Tibial nerve (tissue), 4 donors: ENCODE measurements at places on chromosomes 3 and 15. TPM values are rescaled to one million over a fixed set of nuclear protein-coding genes. Genes with fewer than 3 reads are reported as not detected.

Gene ZBED2
- not detected for total RNA-seq

Gene TMIE
- total RNA-seq: 0.21 TPM

DNA sequence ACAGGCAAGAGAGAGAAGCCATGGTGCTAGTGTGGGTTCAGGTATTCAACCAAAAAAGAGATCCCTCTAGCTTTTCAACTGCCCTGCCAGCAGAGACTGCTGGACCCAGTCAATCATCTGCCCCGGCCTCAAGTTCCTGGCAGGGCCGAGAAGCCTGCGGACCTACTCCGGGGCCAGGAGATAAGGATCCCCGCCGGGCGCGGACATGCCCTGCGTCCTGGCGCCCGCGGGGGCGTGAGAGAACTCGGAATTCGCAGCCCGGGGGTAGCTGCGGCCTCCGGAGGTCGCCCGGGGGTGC, 821 bp upstream of the MAGI1 start:
- DNase-seq: no peak
- peak overlapping the region; percentile 70 for H3K4me3 ChIP-seq

- no peak for DNase-seq
- peaks cover 13% of the 10 kb centered on the region for H3K4me1 ChIP-seq
Observed at GRCh38 chr15:98599909-98600691, 48.2 kb upstream of the IGF1R start.

DNA sequence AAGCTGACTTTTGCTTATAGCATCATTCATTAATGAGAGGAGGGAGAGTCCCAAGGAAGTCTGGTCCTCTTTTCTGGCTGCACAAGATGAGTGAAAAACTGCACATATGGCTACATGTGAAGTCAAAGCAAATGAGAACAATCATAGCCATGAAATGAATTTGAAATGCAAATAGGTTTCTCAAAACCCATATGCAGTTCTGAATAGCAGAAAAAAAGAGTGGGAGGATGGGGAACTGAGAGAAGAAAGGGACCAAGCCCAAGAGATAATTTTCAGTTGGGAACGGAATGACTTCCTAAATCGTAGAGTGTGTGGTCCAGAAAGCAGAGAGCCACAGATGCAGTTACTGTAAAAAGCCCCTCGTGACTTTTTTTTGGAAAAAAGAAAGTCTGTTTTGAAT, 66.3 kb downstream of the GTPBP8 start:
- H3K4me1 ChIP-seq: no peaks in the 10 kb centered on the region
- no peaks in the 10 kb centered on the region for H3K36me3 ChIP-seq
- no peak for DNase-seq
- no peak overlapping the region for H3K4me3 ChIP-seq

GRCh38 chr3:48989126-48989795, 780 bp upstream of the P4HTM start:
- H3K4me1 ChIP-seq: peaks cover 4% of the 10 kb centered on the region
- DNase-seq: no peak
- H3K27ac ChIP-seq: peak overlapping the region; percentile 98
- H3K27me3 ChIP-seq: no peaks in the 10 kb centered on the region
- peak overlapping the region; percentile 96 for H3K4me3 ChIP-seq
- no peaks in the 10 kb centered on the region for H3K36me3 ChIP-seq
